ENCODE measurements at places on chromosomes 11 and 22. TPM values are rescaled to one million over a fixed set of nuclear protein-coding genes. Genes with fewer than 3 reads are reported as not detected.

The RASGRP2 gene
- 0.94 TPM for polyA plus RNA-seq

DNA sequence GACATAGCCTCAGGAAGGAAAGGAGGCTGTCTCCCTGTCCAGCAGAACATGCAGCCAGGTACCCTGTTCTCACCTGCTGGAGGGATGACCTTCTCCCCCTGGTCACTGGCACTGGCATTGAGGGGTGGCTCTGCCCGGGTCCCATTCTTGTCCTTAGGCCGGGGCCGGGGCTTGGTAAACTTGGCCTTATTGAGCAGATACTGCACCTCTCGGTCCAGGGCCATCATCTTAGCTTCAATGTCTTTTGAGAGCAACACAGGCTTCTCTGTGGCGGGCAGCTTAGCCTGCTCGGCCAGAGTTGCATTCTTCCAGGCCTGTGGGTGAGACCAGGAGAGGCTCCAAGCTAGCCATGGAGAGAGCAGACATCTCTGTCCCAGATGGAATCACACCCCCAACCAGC is 10.5 kb downstream of the HYOU1 start:
- no peak for DNase-seq

GRCh38 chr22:36856121-36856791 is 4.5 kb upstream of the NCF4 start:
- peak; percentile 79 for DNase-seq

DNA sequence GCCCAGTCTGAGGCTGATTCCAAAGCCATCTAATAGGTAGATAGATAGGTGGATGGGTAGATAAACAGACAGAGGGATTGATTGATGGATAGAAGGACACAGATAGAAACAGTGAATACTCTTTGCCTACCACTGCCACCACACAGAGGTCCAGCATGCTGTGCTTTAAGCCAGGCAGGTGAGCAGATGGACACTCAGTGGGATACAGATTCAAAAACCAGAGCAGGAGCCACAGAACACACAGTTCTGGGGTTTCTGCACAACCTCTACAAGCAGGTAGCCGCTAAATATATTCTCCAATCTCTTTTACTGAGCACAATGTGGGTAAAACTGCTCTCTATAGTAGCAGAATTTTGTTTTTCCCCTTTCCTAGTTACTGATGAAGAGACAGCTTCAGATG is 20.5 kb upstream of the JHY start:
- no peak for DNase-seq

- DNase-seq: no peak
Observed at GRCh38 chr11:117613521-117613920, 183.5 kb downstream of the DSCAML1 start.

DNA sequence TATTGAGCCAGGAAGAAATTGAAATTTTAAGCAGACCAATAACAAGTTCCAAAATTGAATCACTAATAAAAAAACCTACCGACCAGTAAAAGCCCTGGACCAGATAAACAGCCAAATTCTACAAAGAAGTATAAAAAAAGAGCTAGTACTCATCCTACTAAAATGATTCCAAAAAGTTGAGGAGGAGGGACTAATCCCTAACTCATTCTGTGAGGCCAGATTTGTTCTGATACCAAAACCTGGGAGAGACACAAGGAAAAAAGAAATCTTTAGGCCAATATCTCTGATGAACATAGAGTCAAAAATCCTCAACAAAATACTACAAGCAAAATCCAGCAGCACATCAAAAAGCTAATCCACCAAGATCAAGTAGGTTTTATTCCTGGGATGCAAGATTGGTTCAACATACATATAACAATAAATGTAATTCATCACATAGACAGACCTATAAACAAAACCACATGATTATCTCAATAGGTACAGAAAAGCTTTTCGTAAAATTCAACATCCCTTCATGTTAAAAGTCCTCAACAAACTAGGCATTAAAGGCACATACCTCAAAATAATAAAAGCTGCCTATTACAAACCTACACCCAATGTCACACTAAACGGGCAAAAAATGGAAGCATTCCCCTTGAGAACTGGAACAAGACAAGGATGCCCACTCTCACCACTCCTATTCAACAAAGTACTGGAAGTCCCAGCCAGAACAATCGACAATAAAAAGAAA is 13.1 kb downstream of the OR52A5 start:
- DNase-seq: no peak

The COA4 gene
- 212 TPM for polyA plus RNA-seq

- no peak for DNase-seq
Observed at GRCh38 chr11:77172666-77172982, 44.6 kb downstream of the MYO7A start.

- DNase-seq: peak; percentile 89
Observed at GRCh38 chr11:76807206-76807875, 24.2 kb downstream of the TSKU start.

The TH gene
- not detected for polyA plus RNA-seq

- no peak for DNase-seq
Observed at GRCh38 chr22:46638601-46639431, 18.6 kb downstream of the GRAMD4 start.

GRCh38 chr22:26848244-26848920 is 191.0 kb downstream of the MIAT start:
- DNase-seq: no peak

The KDM4E gene
- polyA plus RNA-seq: not detected

DNA sequence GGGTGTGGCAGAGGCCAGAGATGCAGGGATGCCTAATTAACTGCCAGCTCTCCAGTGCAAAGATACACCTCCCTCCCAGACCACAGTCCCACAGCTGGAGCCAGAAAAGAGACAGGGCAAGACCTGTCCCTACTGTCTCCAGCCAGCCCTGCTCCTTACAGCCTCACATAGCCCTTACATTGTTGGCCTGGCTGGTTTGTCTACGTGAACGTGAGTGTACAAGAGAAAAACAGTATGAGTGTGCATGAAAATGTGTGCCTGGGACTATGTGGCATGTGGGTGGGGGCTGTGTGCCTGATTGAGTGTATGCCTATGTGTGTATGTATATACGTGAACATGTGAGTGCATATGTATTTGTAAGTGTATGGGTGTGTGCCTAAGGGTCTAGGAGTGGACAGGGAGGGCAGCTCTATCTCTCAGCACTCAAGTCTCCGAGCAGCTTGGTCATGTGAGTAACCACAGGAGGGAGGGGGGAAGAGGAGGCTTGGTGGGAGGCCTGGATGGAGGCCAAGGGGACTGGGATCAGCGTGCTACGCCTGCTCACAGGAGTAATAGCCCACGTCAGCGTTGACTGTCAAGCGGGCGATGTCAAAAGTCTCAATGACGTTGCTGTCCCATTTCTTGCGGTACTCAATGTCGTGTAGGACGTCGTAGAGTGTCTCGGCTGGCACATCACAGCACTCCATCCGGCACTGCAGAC is 6.6 kb upstream of the ARAP1 start:
- DNase-seq: no peak

- peak; percentile 55 for DNase-seq
Observed at GRCh38 chr11:103624708-103625623, 411.5 kb upstream of the DDI1 start.

GRCh38 chr11:95736355-95736754 is 53.2 kb downstream of the FAM76B start:
- DNase-seq: no peak

- DNase-seq: peak; percentile 85
Observed at GRCh38 chr22:35350539-35351503, 30.1 kb upstream of the HMOX1 start.

The ISX gene
- not detected for polyA plus RNA-seq

DNA sequence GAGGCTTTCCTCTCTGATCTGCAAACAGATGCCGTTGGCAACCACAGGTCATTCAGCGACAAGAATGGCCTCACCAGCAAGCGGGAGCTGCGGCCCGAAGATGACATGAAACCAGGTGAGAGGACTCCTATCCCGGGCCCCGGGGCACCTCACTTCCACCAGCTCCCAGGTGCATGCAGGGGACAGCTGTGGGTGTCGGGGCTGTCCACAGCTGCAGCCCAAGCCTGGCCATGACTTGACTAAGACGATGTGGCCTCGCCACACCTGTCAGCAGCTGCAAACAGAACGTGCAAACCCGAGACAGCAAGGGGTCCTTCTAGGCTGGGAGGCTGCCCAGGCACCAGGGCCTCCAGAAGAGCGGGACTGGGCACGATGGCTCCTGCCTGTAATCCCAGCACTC is 3.6 kb downstream of the GAL start:
- no peak for DNase-seq

DNA sequence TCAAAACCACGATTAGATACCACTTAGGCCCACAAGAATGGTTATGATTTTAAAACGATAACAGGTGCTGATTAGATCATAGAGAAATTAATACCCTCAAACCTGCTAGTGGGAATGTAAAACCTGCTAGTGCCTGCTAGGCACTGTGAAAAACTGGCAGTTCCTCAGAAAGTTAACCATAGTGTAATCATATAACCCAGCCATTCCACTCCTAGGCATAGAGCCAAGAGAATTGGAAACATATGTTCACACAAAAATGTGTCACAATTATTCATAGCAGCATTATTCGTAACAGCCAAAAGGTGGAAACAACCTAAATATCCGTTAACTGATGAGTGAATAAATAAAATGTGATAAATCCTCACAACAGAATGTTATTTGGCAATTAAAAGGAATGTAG is 122.2 kb upstream of the SYN3 start:
- no peak for DNase-seq

GRCh38 chr22:19865141-19865829 is 10.6 kb upstream of the GNB1L start:
- DNase-seq: no peak

The FLRT1 gene
- polyA plus RNA-seq: 0.13 TPM

GRCh38 chr11:33616552-33616951 is 84.1 kb downstream of the C11orf91 start:
- DNase-seq: no peak

GRCh38 chr22:19271856-19272535 is 19.5 kb downstream of the CLTCL1 start:
- DNase-seq: peak; percentile 26
